ENCODE measurements at places on chromosomes 2 and 18.

- no peak for DNase-seq
These were observed 95.5 kb downstream of the THNSL2 start for GRCh38 chr2:88265352-88266303.

DNA sequence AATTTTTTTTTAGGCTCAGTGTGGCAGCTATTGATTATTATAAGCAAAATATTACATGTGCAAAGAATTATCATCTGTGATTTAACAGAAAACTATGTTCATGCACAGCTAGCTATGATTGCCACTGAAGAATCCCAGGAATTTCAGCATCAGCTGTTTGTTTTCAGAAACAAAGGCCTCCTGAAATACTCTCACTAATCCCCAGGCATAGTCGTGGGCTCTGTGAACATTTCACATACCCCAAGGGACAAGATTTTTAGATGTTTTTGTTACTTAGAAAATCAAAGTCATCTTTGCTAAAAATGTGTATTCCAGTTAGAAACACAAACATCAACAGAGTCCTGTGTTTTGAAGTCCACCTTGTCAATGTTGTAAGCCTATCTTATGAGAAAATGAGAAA is 156.1 kb downstream of the MYO1B start:
- no peak for DNase-seq

- DNase-seq, result no peak
These were observed 31.9 kb downstream of the SOX11 start for GRCh38 chr2:5723791-5724735.

GRCh38 chr2:16189029-16189835 is 248.9 kb downstream of the MYCN start:
- no peak for DNase-seq

GRCh38 chr2:218161644-218162043 is 5.1 kb downstream of the CXCR1 start:
- DNase-seq, result no peak

DNA sequence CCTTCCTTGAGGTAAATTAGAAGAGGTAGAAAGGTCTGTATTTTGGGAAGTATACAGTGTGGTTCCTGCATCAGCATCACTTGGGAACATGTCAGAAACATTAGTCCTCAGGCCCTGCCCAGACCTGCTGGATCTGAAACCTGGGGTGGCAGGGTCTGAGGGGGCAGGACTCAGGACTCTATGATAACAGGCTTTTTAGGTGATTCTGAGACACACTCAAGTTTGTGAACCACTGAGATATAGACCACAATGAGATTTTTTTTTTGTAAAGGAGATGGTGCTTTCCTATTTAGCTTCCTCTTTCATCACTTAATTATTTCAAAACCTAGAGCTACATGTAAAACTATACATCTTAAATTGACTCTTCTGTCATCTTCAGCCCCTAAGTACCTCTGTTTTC is 262.7 kb upstream of the SPOPL start:
- no peak for DNase-seq

- DNase-seq, result no peak
These were observed 42.0 kb upstream of the SCG2 start for GRCh38 chr2:223644136-223644535.

GRCh38 chr2:218162814-218163213 is 3.9 kb downstream of the CXCR1 start:
- DNase-seq, result no peak

- DNase-seq, result no peak
These were observed 130.0 kb downstream of the NDUFA10 start for GRCh38 chr2:239895116-239895515.

Measured in posterior cingulate gyrus (tissue), 11 donors.